ENCODE measurements at places on chromosomes 1 and 21. TPM values are rescaled to one million over a fixed set of nuclear protein-coding genes. Genes with fewer than 3 reads are reported as not detected.

GRCh38 chr21:27722095-27722494 is 755.2 kb upstream of the ADAMTS5 start:
- no peaks in the 10 kb centered on the region for H3K27me3 ChIP-seq
- no peaks in the 10 kb centered on the region for H3K36me3 ChIP-seq
- no peaks in the 10 kb centered on the region for H3K4me1 ChIP-seq

Gene BTG3
- 21.1 TPM for total RNA-seq

Gene E2F2
- 9.0 TPM for total RNA-seq

GRCh38 chr1:177448036-177448615 is 277.4 kb downstream of the BRINP2 start:
- no peaks in the 10 kb centered on the region for H3K27me3 ChIP-seq
- no peak overlapping the region for H3K4me3 ChIP-seq
- no peaks in the 10 kb centered on the region for H3K36me3 ChIP-seq
- no peaks in the 10 kb centered on the region for H3K4me1 ChIP-seq

GRCh38 chr1:230621324-230622030 is 20.8 kb upstream of the COG2 start:
- H3K4me3 ChIP-seq: no peak overlapping the region
- no peaks in the 10 kb centered on the region for H3K4me1 ChIP-seq
- DNase-seq: no peak

DNA sequence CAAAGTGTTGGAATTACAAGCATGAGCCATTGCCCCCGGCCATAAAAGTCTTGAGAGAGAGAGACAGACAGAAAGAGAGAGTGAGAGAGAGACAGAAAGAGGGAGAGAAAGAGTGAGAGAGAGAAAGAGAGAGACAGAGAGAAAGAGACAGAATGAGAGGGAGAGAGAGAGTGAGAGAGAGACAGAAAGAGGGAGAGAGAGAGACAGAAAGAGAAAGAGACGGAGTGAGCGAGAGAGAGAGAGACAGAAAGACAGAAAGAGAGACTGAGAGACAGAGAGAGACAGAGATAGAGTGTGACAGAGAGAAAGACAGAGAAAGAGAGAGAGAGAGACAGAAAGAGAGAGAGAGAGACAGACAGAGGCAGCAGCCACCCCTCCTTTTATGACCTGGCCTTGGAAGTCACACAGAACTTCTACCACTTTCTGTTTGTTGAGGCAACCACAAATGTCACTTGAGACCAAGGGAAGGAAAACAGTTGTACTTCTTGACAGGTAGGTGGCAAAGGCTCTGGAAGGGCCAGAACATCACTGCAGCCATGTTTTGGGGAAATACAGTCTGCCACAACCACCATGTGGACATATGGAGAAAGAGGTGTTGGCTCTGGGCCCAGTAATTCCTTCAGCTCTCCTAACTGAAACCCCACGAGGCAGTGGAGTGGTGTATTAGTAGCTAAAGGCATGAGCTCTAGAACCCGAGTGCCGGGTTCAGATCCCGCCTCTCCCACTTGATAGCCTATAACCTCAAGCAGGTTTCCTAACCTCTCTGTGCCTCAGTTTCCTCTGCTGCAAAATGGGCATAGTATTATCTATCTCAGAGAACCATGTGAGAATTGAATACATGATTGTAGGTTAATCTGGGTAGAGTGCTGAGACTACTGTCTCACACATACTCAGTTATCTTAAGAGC is 50.6 kb downstream of the TNFRSF8 start:
- no peaks in the 10 kb centered on the region for H3K36me3 ChIP-seq
- no peaks in the 10 kb centered on the region for H3K27me3 ChIP-seq
- no peak overlapping the region for H3K4me3 ChIP-seq
- H3K27ac ChIP-seq: no peak overlapping the region

DNA sequence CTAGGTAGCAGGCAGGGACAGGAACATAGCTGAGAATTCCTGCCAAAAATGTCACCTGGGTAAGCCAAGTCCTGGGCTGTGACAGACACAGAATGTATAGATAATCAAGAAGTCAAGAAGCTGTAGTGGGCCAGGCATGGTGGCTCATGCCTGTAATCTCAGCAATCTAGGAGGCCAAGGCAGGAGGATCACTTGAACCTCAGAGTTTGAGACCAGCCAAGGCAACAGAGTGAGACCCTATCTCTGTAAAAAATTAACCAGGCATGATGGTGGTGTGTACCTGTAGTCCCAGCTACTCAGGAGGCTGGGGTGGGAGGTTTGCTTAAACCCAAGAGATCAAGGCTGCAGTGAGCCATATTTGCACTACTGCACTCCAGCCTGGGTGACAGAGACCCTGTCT is 3.3 kb upstream of the ALG14 start:
- H3K27me3 ChIP-seq: peaks cover 22% of the 10 kb centered on the region
- H3K4me1 ChIP-seq: peaks cover 6% of the 10 kb centered on the region
- DNase-seq: no peak
- no peak overlapping the region for H3K4me3 ChIP-seq
- H3K36me3 ChIP-seq: no peaks in the 10 kb centered on the region

GRCh38 chr1:223456747-223457146 is 63.5 kb downstream of the CCDC185 start:
- no peaks in the 10 kb centered on the region for H3K36me3 ChIP-seq
- H3K27ac ChIP-seq: no peak overlapping the region
- no peak overlapping the region for H3K4me3 ChIP-seq
- DNase-seq: no peak
- H3K4me1 ChIP-seq: no peaks in the 10 kb centered on the region
- no peaks in the 10 kb centered on the region for H3K27me3 ChIP-seq

Gene RGS8
- total RNA-seq: not detected
